ENCODE measurements at places on chromosomes 12 and 14.

DNA sequence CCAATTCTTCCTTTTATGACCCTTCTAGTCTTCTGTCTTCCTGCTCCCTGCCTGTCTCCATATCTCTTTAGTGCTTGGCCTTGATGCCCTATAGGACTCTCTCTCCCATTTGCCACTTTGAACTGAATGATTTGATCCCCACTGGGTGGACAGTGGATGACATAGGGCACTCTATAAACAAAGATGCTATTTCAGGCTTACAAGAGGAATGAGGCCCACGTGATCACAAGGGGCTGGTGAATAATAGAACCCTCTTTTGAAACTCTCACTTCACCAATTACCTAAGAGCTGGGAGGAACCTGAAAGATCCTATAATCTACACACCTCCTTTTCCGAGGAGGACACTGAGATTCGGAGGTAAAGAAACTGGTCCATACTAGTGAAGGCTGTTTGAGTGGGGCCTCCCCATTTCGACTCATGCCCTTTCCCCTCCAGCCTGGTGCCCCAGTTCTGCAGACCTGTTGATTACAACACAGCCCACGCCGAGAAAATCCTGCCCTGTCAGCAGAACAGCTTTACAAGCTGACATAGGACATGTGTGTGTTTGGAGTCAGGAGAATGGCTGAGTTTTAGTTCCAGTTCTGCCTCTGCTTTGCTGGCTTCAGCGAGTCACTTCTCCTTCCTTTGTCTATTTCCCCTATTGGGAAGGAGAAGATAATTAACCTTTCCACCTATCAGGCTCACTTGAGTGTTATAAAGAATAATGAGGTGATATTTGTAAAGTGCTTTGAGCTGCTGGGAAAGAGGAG lies 400.3 kb downstream of the ZFP36L1 start:
- no peak for DNase-seq

DNA sequence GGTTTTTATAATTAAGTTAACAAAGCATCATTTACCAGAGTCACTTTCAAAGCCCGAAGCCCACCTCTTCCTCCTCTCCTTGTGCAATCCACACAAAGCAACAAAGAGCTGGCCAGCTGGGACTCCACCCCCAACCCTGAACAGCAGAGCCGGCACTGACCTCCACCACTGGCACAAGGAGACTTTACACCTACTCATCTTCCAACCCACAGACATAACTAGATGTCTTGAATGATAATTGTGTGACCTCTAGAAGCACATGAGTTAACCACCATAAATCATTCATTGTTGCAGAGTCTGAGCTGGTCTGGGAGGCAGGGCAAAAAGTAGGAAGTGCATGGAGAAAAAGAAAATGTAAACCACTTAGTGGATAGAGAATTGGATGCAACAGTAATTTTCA lies 72.2 kb downstream of the ST8SIA1 start:
- no peak for DNase-seq

DNA sequence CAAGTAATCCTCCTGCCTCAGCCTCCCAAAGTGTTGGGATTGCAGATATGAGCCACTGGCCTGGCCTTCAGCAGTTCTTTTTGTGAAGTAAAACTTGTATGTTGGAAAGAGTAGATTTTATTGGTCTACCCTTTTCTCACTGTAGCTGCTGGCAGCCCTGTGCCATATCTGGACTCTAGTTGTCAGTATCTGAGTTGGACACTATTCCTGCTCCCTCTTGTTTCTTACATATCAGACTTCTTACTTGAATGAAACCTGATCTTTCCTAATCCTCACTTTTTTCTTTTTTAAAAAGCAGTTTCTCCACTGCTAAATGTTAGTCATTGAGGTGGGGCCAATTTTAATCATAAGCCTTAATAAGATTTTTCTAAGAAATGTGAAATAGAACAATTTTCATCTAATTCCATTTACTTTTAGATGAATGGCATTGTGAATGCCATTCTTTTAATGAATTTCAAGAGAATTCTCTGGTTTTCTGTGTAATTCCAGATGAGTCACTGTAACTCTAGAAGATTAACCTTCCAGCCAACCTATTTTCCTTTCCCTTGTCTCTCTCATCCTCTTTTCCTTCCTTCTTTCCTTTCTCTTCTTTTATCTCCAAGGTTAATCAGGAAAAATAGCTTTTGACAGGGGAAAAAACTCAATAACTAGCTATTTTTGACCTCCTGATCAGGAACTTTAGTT lies 88.7 kb downstream of the APAF1 start:
- no peak for DNase-seq

DNA sequence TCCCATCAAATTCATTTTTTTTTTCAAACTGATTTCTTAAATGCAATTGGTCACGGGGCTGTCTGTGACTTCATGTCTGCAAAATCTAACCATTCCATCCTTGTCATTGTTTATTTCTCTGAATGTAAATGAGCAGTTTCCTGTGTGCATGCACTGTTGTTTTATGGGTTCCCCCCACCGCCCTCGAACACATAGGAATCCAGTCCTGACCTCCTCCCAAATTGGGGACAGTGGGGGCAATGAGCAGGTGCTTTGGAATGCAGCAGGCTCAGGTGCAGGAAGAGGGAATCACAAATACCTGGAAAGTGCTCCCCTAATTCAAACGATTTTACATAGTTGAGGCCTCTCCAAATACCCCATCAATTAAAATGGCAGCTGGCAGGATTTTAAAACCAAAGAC lies 62.6 kb upstream of the ESRRB start:
- no peak for DNase-seq

GRCh38 chr12:20351406-20351805 lies 16.9 kb upstream of the PDE3A start:
- DNase-seq: no peak

DNA sequence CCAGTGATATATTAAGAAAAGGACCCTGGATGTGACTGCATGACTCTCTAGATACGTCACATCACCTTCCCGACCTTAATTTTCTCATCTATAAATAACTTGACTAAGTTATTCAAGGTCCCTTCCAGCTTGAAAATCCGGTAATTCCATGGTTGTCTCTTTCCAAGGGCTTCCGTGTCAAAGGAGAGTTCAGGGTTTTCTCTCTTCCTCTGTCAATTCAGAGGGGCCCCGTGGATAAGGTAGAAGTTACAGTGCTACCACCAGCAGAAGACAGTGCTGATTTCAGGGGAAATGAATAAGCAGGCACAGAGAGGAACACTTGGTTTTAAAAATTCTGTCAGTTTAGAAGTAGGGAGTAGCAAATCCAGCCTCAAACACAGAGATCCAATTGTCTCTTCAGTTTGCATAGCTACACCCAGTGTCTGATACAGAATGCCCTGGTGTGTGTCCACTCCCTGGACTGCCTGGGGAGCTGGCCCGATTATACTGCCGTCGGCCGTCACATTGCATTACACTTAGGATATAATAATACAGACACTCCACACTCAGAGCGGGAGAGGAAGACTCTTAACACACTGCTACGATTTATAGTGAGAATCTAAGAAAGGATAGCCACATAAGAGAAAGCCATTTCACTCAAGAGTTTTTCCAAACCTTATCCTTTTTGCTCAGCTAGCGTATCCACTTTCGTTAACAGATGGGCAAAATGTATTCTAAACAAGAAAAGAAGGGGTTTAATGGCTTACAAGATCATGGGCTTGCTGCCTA lies 54.7 kb upstream of the GTF2A1 start:
- DNase-seq: no peak

GRCh38 chr14:95603415-95603814 lies 68.6 kb downstream of the GLRX5 start:
- no peak for DNase-seq

DNA sequence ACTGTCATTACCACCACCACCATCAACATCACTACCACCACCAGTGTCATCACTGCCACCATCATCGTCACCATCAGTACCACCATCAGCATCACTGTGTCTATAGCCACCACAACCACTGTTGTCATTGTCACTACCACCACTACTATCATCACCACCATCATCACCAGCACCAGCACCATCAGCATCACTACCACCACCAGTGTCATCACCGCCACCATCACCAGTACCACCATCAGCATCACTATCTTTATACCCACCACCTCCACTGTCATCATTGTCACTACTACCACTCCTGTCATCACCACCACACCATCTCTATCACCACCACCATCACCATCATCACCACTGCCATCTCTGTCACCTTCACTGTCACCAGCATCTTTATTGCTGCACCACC lies 60.6 kb downstream of the BEGAIN start:
- no peak for DNase-seq

- no peak for DNase-seq
These were observed 10.7 kb downstream of the PKP2 start for GRCh38 chr12:32885831-32886230.

DNA sequence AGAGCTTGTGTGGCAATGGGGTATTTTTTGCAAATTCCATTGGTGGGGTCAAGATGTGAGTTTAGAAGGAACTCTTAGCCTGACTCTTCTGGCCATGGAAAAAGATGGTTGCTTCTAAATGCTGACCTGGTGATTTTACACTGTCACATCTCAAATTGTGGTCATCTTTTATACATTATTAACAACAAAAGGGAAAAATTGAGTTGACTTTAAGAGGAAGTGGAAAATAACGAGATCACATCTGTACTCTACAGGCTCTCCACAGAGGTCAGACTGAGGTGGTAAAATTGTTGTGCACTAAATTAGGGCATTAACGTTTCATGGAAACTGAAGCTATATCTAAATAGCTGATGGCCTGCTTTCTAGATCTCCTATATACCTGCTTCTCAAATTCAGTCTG lies 44.7 kb downstream of the PTPN11 start:
- DNase-seq: no peak

- DNase-seq: no peak
These were observed 155.4 kb downstream of the AACS start for GRCh38 chr12:125220404-125221273.

DNA sequence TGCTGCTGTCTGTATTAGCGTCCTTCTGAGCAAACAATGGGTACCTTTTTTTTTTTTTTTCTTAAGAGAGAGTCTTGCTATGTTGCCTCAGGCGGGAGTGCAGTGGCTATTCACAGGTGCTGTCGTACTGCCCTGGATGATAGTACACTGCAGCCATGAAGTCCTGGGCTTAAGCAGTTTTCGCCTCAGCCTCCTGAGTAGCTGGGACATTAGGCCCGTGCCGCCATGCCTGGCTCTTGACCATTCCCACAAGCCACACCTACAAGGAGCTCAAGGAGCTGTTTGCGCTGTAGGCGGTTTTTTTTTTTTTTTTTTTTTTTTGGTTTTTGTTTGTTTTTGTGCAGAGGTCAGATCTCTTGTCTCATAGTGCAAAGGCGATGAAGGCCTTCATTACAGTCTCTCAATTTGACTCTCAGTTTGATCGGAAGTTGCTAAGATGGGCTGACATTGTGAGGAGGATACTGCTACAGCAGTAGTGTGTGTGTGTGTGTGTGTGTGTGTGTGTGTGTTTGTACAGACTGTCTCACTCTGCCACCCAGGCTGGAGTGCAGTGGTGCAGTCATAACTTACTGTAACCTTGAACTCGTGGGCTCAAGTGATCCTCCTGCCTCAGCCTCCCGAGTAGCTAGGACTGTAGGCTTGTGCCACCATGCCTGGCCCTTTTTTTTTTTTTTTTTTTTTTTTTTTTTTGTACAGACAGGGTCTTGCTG lies 34.2 kb downstream of the TRAF3 start:
- no peak for DNase-seq

DNA sequence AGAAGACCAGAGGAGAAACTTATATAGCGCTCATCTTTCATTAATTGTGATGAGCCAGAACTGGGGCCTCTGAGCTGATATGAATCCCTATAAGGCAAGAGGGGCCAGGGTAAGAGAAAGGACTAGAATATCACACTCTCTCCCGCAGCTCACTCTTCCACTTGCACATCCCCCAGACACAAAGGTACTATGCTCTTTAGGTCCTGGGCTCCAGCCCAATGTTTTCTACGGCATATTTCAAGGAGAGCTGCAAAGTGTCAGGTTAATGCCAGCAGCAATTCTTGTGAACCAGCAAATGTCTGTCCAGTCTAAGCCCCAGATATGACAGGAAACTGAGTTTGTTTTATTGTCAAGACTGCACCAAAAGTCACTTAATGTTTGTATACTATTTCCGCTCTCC lies 29.4 kb downstream of the PPP2R5E start:
- DNase-seq: no peak

- DNase-seq: no peak
These were observed 1.7 kb downstream of the SMUG1 start for GRCh38 chr12:54187075-54187474.

- no peak for DNase-seq
These were observed 55.6 kb upstream of the PTPRB start for GRCh38 chr12:70692681-70693288.

- no peak for DNase-seq
These were observed 215.5 kb downstream of the PIK3C2G start for GRCh38 chr12:18476861-18477260.

- no peak for DNase-seq
These were observed 10.9 kb downstream of the NOC4L start for GRCh38 chr12:132154941-132155770.

GRCh38 chr14:73503648-73504047 lies 12.9 kb downstream of the RIOX1 start:
- DNase-seq: no peak

DNA sequence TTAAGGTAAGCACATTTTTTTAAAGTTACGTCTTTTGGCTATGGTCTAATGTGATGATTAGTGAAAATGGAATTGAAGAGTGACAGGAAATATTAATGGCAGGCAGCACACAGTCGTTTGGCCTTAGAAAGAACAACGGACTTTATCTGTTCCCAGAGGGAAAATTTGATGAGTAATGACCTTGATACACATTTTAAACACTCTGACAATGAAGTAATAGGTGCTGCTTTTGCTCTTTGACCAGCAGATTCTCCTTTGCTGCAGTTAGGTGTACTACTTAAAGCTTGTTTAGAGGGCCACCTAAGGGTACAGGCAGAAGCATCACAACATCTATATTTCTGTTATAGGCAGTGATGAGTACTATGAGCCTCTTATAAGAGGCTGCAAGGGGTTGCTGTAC lies 27.1 kb upstream of the RNU6-8 start:
- DNase-seq: no peak

GRCh38 chr12:53805791-53806190 lies 54.0 kb upstream of the CISTR start:
- DNase-seq: no peak

- no peak for DNase-seq
These were observed 7.9 kb upstream of the PDE3A start for GRCh38 chr12:20360407-20360806.

GRCh38 chr12:78385541-78385940 lies 479.0 kb upstream of the SYT1 start:
- no peak for DNase-seq

DNA sequence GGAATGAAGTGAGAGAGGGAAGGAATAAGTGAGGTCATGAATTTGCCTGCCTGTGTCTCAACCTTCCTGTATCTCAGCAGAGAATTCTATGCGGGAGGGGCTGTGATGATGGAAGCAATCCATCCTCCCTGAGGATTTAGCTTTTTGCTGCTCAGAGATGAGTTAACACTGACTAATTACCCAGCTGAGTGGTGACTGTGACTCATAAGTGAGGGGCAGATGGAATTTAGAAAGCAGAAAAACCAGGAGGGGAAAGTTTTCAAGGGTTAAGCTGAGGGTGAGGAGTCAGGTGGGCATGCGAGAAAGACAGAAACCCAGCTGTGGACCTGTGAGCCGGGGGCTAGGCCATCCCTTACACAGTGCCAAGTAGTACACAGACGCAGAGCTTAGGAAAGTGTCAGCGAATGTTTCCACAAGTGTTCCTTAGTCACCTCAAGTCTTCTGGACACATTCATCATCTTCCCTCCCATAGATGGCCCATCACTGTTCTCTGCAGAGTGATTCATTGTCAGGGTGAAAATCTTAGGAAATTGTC lies 277.9 kb downstream of the IPO8 start:
- DNase-seq: no peak
